ENCODE measurements at places on chromosomes 3 and 15.

DNA sequence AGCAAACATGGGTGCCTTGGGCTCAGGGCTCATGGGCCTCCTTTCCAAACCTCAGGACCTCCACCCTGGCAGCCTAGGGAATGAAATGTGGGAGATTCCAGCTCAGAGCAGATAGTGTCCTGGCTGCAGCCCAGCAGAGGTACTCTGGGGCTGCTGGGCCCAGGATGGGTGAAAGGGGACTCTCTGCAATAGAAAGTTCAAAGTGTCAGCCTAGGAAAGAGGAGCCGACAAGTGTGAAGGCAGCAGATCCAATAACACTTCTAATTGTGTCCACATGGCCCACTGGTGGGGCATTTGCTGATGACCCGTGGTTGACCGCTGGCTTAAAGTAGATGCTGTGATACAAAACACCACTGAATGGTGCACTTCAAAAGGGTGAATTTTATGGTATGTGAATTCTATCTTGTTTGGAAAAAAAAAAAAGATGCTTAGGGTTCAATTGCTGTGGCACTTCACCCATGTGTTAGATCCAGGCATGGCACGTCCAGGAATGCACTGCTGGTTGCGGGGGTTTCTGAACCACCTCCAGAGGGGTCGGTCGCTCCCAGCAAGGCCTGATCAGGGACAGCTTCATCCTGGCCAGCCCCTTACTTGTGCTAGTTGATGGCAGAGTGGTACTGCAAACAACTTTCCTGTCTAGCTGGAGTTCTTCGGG lies 20.9 kb downstream of the AMOTL2 start:
- DNase-seq: no peak

DNA sequence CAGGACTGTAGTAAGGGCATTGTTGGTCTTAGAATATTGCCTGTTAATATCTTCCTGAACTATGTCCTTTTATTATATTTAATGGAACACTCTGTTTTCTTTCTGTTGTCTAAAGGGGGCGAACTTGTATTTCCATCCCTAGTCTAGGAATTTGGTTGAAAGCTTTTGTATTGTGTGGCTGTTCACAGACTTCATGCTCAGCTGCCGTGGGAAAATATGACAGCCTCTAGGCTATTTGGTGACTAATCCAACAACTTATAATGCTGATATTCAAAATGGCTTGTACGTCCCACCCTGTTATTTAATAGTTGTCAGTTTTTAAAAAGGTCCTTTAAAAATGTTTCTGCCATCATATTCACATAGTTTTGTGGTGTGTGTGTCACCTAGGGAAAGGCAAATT lies 202.6 kb downstream of the KLHL25 start:
- no peak for DNase-seq

GRCh38 chr3:36511791-36512486 lies 131.6 kb downstream of the STAC start:
- DNase-seq: no peak

GRCh38 chr15:72495007-72495406 lies 20.9 kb downstream of the ARIH1 start:
- DNase-seq: no peak

DNA sequence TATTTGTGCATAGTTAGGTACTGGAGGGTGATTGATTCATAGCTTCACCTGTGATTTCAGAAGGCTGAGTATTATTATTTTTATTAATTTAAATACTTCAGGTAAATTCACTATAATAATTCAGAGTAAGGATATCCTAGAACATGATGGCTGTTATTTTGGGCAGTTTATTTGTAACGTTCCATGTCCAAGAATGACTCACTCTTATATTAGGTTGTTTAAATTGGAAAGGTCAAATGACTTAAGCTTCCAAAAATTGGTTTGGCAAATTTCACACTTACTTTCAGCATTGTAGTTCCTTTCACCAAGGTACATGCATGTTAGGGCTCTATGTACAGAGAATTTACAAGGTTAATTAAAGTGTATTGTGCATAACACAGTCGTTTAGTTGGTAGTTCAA lies 120.2 kb downstream of the EPHA3 start:
- no peak for DNase-seq

DNA sequence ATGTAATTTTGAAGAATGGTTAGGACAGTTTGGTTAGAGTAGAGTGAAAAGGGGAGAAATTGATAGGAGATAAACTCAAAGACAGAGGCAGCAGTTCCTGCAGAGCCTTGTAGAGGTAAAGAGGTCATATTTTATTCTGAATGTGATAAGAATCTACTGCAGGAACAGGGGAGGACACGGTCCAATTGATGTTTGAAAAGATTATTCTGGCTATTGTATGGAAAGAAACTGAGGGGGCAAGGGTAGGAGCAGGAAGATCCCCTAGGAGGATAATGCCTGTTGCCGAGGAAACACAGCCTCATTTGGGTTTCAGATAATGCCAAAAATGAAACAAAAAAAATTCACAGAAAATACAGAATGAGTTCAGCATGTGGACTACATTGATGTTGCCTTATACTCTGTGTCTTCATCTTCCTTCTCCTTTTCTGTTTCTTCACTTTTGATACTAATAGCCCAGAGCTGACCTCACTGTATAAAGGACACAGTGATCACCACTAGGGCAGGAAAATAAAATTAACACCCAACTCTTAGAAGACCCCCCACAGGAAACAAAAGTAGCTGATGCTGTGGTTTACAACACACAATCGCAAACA lies 454.6 kb upstream of the UBE2E2 start:
- DNase-seq: no peak

DNA sequence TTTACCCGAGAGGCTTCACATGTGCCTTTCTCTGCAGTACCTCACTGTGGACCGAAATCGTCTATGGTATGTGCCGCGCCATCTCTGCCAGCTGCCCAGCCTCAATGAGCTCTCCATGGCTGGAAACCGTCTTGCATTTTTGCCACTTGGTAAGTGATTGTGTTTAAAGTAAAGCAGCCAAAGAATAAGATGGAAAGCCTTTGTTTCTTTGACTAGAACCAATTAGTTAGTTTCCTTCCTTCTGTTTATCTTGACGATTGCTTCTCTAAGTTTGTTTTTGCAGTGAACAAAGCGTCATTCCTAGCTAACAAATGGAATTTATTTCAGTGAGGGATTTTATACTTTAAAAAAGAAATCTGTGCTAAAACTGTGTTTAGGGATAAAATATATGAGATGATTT lies 82.7 kb downstream of the LRRC28 start:
- DNase-seq: no peak

DNA sequence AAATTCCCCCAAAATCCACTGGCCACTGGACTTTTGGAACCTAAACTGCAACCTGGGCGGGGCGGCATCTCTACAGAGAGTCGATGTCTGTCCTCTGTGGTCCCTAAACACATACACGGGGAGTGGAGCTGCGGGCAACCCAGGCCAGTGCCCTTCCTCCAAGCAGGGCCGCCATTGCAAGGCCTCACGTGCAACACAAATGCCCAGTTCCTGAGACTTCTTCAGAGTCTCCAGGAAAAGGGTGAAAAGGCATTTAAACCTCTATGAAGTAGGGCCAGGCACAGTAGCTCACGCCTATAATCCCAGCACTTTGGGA lies 4.9 kb downstream of the MUC4 start:
- no peak for DNase-seq

- DNase-seq: peak; percentile 90
These were observed 16.9 kb upstream of the SEMA4B start for GRCh38 chr15:90184119-90184785.

DNA sequence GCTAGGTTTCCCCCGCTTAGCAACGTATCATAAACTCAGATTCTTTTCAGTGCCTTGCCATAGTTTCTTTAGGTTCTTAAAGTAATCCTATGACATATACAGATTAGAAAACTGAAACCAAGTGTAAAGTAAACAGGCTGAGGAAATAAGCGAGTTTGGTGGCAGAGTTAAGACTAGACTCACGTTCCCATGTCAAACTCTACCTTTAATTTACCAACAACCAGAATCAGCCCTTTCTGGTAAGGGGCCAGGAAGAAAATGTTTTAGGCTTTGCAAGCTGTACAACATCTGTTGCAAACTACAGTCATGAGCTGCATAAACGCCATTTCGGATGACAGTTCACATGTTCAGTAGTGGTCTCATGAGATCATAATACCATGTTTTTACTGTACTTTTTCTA lies 128.0 kb upstream of the PRICKLE2 start:
- DNase-seq: no peak

DNA sequence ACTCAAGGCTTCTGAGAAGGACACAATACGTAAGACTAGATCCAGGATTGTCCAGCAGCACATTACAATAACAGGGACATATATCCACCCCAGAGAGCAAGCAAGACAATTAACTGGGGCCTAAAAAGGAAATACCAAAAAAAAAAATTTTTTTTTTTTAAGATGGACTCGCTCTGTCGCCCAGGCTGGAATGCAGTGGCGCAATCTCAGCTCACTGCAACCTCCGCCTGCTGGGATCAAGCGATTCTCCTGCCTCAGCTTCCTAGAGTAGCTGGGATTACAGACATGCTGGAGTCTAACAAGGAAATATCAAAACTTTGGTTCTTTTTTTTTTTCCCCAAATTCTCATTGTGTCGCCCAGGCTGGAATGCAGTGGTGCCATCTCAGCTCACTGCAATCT lies 28.8 kb upstream of the IMPDH2 start:
- no peak for DNase-seq

DNA sequence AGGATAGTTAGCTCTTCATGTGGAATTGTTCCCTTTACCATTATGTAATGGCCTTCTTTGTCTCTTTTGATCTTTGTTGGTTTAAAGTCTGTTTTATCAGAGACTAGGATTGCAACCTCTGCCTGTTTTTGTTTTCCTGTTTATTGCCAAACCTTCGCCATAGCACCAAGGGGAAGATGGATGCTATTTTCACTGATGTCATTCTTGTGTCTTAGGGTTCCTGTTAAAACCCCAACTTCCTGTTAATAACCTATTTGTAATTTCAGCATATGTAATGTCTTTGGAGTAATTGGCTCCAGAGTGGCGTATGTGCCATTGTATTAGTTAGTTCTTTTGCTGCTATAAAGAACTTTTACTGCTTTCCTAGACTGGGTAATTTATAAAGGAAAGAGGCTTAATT lies 10.8 kb downstream of the SAMMSON start:
- no peak for DNase-seq

DNA sequence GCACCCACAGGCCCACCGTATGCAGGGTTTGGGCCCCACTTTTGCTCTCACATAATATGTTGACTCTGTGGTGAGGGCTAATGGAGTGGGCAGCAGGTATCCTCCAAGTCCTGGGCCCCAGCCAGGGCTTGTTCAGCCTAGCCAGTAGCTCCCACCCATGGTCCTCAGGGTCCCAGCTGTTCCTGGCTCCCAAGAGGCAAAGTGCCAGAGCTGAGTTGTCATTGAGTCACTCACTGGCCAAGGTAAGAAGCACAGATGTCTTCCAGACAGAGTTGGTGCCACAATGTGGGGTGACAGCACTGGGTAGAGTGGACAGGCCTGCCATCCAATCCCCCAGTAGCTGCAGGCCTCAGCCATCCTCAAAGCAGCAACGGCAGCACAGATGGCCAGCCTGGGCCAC lies 4.3 kb downstream of the SHF start:
- no peak for DNase-seq

- DNase-seq: no peak
These were observed 77.7 kb upstream of the FAM174B start for GRCh38 chr15:92733090-92733933.

DNA sequence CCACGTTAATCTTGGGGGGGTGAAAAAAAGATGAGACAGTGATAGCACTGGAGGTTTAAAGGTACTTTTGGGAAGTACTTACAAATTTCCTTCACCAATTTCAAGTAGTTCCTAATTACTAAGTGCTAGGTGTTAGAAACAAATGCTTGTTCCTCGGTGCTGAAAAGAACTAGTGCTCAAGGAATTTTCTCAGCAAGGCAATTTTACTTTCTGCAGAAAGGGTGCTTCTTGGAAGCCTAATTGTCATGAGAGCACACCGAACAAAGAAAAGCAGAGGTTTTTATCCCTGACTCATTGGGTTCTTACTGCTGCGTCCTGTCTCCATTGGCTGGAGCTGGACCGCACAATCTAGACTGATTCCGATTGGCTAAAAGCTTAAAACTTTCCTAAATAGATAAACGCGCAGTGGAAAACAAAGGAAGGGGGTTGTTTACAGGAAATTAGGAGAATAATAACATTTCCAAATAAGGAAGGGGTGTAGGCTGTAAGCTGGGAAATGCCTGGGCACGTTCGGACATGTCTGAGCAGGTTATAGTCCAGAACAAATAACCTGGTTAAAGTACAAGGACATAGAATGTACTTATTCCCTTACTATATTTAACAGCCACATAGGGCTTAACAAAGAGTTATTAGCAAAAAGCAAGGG lies 49.6 kb downstream of the CHD2 start:
- DNase-seq: no peak

GRCh38 chr3:171824824-171825221 lies 14.5 kb upstream of the PLD1 start:
- no peak for DNase-seq

GRCh38 chr3:185335799-185336198 lies 27.1 kb upstream of the MAP3K13 start:
- DNase-seq: no peak

- no peak for DNase-seq
These were observed 103.2 kb downstream of the TBC1D5 start for GRCh38 chr3:17639257-17639656.

DNA sequence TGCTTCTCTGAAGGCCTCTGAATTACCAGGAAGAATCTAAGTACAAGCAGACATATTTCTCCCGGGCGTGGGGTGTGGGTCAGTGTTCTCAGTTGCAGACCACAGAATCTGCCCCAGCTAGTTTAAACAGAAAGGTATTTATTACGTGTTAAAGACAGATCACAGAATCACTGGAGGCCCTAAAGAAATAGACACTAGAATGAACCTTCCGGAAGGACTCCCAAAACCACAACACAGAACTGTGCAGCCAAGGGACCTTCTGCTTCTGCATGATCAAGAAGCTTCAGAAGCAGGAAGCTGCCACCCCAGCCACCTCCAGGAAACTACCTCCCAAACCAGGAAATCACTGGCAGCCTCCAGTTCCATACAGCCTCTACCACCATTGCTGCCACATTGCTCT lies 32.7 kb upstream of the ZFAND6 start:
- no peak for DNase-seq

GRCh38 chr15:65638681-65639089 lies 16.9 kb downstream of the SLC24A1 start:
- DNase-seq: peak; percentile 82

GRCh38 chr3:178454726-178455125 lies 81.5 kb upstream of the KCNMB2 start:
- no peak for DNase-seq

GRCh38 chr3:152444029-152444641 lies 175.4 kb downstream of the MBNL1 start:
- DNase-seq: peak; percentile 73

DNA sequence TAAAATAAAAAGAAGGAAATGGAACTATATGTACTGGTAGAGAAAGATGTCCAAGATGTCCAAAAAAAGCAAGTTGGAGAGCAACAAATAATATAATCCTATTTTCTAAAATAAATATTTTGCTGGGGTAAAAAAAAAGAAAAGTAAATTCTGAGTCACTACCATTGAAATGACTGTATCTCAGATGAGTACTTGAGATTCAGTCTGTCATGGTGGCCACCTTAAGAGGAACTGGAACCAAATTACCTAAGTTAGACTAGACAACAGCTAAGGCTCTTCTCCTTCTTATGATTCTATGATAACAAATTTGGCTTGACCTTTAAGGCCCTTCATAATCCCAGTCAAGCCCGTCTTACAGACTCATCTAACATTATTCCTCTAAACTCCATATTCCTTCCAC lies 270.6 kb upstream of the HES1 start:
- no peak for DNase-seq
